ENCODE measurements at places on chromosomes 11 and 22.

DNA sequence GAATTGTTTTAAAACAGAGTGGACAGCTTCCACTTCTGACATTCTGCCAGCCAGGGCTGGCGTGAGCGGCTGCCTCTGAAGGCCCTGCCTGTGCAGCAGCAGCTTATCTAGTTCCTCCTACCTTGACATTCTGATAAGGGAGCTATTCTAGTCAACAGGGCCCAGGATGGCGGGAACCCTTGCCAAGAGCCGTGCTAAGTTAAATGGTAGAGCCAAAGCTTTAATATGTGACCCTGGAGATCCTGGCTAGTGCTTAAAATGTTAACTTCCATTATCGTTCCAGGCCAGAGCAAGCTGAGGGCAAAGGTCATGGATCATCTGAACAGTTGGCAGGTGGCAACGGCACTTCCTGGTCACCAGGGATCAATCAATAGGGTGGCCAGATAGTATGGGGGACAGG, 3.5 kb downstream of the KCNJ5 start:
- peak; percentile 11 for DNase-seq

- DNase-seq, result no peak
These were observed 347.3 kb downstream of the BRD1 start for GRCh38 chr22:49480331-49480730.

- no peak for DNase-seq
These were observed 10.2 kb upstream of the AMPD3 start for GRCh38 chr11:10444725-10445315.

DNA sequence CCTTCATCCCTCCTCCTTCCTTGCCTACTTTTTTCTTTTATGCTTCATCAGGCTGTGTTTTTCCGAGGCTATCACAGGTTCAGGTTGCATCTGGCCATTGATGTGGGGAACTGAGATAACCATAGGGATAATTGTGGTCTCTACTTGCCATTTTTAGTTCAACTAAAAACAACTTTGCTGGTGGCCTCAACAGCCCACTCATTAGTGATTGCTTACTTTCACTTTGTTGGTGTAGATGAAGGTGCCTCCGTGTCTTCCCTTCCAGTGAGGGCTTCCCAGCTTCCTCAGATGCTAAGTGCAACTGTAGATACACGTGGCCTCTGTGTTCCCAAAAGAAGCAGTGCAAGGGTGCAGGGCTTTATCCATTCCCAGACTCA, 35.0 kb downstream of the KCNJ1 start:
- DNase-seq, result no peak

GRCh38 chr11:111441443-111441842, 62.4 kb upstream of the POU2AF1 start:
- DNase-seq, result peak; percentile 99

GRCh38 chr11:64318766-64319761, 1.1 kb downstream of the PRDX5 start:
- no peak for DNase-seq

DNA sequence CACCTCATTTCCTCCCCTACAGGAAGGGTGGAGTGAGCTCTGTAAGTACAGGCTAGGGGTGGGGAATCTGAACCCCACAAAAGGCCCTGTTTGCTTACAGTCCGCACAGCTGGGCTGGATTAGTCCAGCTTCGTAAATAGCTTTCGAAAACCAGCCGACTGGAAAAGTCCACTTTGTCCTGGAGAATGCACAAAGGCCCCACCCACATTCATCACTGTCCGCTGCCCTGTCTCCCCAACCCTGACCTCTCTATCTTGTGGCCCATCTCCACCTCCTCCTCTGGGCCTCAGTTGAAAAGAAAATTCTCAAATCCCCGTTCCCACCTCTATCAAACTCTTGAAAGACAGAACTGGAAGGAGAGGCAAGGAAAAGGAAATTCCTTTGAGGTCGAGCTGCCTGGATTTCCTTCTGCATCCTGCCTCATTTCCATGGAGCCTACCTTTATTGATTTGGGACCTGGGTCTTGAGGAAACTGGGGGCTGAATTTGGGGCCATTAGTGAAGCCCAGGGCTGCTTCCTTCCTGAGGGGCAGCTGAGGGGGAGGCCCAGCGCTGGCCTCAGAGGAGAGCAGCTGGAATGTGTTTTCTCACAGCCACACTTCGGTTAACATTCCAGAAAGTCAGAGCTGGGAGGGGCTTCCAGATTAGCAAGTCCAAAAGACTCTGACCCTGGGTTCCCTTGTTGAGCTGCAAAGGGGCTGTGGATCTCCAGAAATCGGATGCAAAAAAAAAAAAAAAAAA, 147.6 kb downstream of the FBXO7 start:
- peak; percentile 74 for DNase-seq

- peak; percentile 71 for DNase-seq
These were observed 30.4 kb downstream of the FADD start for GRCh38 chr11:70233511-70233934.

DNA sequence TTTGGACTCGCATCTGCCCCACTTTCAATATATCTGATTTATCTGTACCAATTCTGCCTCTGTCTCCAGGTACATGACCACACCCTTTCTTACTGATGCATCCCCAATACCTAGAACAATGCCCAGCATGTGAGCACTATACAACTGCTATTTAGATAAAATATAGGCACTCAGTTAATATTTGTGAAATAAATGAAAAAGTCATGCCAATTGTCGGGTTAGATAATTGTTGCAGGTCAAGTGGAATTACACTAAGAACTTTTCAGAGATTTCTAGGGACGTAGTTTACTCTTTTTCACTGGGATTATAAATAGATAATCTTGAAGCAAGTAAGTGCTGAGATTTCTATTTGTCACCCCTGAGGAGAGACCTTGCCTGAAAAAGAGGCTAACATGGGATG, 20.5 kb downstream of the OOSP4A start:
- DNase-seq, result no peak

DNA sequence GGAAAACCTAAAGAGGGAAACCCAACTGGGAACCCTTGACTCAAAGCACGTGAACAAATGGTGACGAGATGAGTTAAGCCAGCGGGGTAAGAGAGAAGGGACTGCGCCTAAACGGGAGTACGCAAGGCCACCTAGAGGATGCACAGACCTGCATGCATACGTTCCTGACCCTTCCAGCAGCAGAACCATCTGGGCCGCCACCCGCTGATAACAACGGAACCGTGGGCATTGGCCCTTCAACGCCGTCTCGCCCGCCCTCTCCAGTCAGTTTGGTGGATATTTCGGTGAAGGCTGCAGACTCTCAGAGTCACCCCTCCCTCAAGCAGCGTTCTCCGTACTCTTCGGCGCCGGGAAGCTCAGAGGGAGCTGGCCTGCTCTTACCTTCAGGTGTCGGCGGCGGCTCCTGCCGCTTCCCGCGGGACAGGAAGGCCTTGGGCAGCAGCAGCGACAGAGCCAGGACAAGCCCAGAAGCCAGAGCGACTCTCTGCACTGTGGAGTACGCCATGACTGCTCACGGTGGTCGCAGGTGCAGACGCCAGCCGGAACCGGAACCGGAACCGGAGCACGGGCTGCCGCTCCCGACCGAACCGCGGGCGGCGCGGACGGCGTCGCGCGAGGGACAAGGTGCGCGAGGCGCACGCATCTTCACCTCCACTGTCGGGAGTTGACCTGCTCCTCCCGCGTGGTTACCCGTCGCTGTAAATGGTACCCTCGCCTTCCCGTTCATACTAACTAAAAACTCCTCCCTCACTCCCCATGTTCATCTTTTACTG, at the start of gene RIC3:
RIC3 (minus strand) TSS at position 541 of the 773 bp plus-strand sequence; CDS start at position 505, 36 bp downstream.
- DNase-seq, result no peak

GRCh38 chr11:11359611-11360010, 6.6 kb upstream of the CSNK2A3 start:
- no peak for DNase-seq

- no peak for DNase-seq
These were observed 76.2 kb downstream of the SNX19 start for GRCh38 chr11:130839981-130840666.

DNA sequence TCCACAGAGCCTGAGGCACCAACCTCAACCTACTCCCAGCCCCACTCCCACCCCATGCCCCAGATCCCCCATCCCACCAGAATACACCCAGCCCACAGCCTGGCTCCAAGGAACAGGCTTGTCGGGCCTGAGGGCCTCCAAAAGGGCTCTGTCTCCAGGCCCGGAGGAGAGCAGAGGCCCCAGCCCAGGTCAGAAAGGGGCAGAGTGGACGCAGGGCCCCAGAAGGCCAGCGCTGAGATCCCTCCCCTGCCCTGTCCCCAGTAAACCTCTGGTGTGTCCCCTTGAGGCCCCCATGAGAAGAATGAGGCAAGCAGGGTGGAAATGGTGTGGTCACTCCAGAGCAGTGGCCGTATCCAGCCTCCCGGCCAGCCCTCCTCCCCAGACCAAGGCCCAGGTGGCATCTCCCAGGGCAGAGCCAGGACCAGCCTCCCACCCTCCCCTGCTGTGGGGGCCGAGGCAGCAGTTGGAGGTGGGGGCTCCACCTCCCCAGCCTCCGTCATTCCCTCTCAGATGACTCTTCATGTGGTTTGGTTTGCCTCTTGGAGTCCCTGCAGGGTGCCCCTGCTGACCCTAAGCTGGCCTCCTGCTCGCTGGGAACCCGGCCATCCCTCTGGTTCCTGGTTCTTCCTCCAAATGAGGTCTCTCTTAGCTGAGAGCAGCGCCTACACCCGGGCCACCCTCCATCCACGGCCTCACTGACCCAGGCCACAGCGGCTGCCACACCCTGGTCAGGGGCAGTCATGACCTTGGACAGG, 195.0 kb downstream of the IGLL1 start:
- DNase-seq, result no peak

GRCh38 chr22:30838111-30838510, 130.5 kb downstream of the MORC2 start:
- peak; percentile 23 for DNase-seq

GRCh38 chr11:86517557-86517956, 142.9 kb downstream of the CCDC81 start:
- no peak for DNase-seq

DNA sequence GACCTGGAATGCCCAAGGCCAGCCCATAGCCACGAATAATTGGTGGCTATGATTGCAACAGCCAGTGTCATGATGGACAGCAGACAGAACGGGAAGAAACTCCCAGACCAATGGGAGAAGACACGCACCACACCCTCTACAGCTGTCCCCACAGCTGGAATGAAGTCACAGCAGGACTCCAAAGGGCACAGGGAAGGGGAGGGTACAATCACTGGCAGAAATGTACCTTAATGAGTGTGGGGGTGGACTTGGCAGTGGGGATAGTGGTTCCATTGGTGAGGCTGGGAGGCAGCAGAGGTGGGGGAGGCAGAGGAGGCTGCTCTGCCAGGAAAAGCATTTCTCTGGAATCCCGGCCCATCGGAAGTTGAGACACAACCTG, 52.9 kb downstream of the SGSM3 start:
- no peak for DNase-seq

GRCh38 chr22:33575771-33576170, 344.5 kb downstream of the LARGE1 start:
- DNase-seq, result no peak

GRCh38 chr11:68508425-68508824, 47.9 kb downstream of the PPP6R3 start:
- peak; percentile 16 for DNase-seq

DNA sequence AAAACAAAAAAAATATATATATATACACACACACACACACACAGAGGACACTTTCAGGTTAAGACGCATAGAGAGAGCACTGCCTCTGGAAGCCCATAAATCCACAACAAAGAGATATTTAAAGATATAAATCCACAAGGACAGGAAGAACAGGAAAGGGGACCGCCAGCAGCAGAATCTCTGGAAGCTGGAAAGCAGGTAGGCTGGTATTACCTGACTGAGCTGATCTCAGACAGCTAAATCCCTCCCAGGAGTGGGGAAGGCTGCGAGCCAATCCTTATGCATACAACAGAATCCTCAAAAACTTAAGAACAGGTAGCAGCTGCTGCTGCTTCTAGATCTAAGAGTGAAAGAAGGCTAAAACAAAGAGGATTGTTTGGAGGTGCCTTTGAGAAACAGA, 1.8 kb upstream of the MCAT start:
- no peak for DNase-seq

DNA sequence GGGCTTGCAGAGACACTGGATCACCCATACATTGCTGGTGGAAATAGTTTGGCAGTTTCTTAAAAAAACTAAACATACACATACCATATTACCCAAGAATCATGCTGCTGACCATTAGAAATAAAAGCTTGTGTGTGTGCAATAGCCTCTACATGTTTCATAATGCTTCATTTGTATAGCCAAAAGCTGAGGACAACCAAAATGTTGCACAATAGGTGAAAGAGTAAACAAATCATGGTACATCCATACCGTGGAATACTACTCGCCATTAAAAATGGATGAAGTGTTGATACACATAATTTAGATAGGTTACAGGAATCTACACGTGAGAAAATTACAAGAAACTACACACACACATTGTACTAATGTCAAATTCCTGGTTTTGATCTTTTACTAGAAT, 6.5 kb downstream of the KBTBD3 start:
- DNase-seq, result peak; percentile 46
